Non-pigmented ciliary epithelial cell (primary cell): ENCODE measurements at places on chromosomes 13 and 19.

DNA sequence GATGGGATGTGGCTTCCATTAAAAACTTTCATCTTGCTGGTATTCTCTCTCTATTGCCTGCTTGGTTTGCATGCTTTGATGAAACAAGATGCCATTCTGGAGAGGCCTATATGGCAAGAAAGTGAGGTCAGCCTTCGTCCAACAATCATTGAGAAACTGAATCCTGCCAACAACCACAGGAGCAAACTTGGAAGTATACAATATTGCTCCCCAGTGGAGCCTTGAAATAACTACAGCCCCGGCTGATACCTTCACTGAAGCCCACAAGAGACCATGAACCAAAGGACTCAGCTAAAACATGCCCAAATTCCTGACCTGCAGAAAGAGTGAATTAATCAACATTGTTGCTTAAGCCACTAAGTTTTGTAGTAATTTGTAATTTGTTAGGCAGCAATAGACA, 82.5 kb upstream of the FGF14 start:
- DNase-seq = no peak

DNA sequence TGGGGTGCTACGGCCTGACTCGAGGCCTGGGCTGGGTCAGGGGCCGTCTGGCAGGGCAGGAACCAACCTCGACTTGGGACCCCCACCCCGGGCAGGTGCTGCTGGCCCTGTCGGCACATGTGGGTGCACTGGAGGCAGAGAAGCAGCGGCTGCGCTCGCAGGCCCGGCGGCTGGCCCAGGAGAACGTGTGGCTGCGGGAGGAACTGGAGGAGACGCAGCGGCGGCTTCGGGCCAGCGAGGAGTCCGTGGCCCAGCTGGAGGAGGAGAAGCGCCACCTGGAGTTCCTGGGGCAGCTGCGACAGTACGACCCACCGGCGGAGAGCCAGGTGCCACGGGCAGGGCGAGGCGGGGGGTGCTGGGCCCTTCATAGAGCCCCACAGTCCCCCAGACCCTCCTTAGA, 5.9 kb downstream of the KLC3 start:
- no peak for DNase-seq

GRCh38 chr13:93730780-93731179, 504.2 kb downstream of the GPC6 start:
- no peak for DNase-seq

DNA sequence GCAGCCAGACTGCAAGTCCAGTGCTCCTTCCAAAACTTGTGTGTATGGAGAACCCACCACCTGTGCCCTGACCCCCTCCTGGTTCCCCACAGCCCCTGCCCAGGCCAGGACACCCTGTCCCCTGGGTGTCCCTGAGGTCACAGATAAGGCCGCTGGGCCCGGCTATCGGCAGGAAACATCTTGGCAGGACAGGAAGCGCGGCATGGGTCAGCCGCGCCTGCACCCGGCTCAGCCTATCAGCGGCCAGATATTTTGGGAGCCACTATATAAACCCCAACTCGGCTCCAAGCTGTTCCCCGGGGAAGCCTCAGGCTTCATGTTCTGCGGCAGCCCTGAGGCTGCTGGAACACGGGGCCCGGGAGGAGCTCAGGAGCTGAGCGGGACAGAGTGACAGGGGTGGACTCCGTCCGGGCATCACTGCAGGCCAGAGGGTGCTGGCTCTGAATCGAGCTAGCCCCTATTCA, 60.8 kb downstream of the AP1M1 start:
- DNase-seq = no peak

DNA sequence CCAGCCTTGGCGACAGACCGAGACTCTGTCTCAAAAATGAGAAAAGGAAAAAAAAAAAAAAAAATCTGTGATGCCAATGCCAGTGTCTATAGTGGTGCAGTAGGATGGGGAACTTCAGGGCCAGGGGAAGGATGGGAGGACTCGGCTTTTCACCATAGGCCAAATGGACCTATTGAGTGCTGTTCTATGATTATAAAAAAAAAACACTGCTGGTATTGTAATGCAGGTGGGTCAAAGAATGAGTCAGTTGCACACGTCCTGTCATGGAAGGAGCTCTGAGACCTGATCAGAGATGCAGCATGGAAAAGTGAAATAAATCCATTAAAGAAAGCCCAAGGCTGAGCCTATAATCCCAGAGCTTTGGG, 7.0 kb downstream of the DNAJB1 start:
- DNase-seq = no peak

DNA sequence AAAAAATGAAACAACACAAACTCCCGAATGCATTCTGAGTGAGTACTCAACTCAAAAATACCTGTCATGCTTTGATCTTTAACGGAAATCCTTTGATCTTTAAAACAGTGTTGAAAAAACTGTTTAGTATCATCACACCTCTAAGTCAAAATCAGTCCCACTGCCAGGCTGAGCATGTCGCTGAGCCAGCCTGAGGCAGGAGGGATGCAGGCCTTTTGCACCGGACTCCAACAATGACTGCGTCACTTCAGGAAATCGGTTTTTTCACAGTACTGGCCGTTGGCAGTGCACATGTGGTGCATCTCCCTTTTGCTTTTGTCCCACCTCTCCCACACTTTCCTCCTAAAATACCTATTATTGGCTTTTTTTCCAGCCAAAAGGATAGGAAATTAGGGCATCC, 78.2 kb downstream of the SHISA2 start:
- DNase-seq = no peak

DNA sequence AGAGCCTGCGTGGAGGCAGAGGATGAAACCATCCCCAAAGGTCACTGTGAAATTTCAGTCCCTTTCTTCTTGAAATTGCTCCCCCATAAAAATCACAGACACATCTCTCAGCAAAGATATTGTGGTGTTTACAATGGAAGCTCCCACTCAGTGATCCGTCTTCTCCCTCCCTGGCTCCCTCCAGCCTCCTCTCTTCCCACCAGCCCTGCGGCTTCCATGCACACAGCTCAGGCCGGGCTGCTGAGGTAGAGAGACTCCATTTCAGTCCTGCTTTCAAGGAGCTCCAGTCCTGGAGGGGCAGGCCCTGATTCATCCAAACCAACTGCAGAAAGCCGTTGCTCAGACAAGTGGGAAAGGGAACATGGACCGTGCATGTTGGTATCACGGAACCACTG, 24.0 kb upstream of the MIER2 start:
- no peak for DNase-seq

- DNase-seq = no peak
Measured at GRCh38 chr13:77555246-77555645, 19.7 kb downstream of the SCEL start.

- no peak for DNase-seq
Measured at GRCh38 chr19:35151273-35152065, 3.1 kb upstream of the FXYD5 start.

- DNase-seq = no peak
Measured at GRCh38 chr19:4304538-4305256, at the start of gene FSD1. FSD1 (plus strand) TSS chr19:4304598; CDS start chr19:4304747, 149 bp downstream.

DNA sequence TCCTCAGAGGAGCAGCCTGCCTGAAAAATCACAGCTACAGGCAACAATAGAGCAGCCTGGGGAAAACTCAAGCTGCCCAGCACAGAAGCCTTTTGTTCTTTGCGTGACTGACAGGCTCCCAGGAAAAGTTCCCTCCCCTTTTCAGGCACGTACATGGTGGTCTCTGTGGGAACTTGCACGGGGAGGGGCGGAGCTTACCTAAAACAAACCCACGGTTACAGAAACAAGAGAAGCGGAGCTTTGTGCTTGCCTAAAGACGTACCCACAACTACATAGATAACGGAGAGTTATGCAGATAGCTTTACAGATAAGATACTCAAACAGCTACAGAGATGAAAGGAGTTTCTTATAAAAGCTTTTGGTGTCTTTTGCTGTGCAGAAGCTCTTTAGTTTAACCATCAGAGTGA, 11.4 kb downstream of the ETFB start:
- no peak for DNase-seq

DNA sequence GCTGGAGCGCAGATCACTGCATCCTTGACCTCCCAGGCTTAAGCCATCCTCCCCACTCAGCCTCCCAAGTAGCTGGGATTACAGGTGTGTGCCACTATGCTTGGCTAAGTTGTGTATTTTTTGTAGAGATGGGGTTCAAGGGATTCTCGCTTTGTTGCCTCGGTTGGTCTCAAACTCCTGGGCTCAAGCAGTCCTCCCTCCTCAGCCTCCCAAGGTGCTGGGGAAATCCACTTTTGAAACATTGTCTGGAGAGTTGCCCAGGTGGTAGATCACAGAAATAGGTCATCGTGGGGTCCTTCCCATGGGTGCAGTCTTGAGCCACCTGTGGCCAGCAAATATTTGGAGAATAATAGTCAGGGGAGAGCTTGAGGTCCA, 5.2 kb downstream of the LDLR start:
- no peak for DNase-seq

DNA sequence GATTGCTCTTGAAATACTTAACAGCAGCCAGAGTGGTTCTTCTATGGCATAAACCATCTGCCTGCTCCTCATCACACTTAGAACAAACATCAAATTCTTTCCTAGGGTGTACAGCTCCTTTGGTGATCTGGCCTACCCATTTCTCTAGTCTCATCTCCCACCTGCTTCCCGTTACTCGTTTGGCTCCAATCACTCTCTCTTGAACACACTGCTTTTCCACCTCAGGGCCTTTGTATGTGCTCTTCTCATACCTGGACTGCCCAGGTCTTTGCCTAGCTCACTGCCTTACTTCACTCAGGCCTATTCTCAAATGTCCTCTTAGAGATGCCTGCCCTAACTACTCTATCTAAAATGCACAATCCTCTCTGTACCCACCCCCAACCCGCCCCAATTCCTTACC, 100.5 kb downstream of the KCNRG start:
- no peak for DNase-seq

- no peak for DNase-seq
Measured at GRCh38 chr13:75797239-75797638, 161.1 kb downstream of the LMO7 start.

DNA sequence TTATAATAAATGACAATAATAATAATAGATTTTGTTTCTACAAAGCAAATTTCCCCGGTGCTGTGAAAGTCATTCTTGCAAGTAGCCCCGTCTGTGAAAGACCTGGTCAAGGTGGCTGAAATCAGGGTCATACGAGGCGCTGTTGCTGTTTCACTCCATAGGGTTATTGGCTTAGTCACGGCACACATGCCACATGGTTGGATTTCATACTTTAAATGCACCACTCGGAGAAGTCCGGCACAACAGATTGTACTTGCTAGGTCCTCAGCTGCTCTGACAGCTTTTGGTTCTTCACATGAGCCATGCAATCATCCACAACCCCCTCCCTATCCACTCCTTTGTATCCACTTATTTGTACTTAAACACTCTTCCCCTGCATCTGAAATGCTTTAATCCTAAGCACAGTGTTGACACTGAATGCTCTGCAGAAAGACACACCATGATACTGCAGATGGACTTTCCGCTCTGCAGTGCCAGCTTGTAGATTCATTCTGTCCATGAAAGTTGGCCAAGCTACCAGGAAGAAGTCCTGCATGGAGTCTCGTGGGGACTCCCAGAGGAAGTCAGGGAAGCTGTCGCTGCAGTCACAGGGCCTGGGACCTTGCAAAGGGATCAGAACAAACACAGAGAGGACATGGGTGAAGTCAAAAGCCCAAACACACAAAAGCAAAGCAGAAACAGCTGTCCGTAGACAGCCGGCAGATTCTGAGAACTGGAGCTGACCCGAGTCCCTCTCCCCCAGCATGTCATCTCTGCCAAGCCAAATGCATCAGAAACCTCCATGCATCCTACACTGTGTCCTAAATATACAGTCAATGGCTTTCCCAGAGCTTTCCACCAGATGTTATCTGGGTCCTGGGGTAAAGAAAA, 124.6 kb downstream of the COL4A2 start:
- no peak for DNase-seq

- DNase-seq = peak; percentile 19
Measured at GRCh38 chr13:37775871-37776270, 93.7 kb downstream of the TRPC4 start.

DNA sequence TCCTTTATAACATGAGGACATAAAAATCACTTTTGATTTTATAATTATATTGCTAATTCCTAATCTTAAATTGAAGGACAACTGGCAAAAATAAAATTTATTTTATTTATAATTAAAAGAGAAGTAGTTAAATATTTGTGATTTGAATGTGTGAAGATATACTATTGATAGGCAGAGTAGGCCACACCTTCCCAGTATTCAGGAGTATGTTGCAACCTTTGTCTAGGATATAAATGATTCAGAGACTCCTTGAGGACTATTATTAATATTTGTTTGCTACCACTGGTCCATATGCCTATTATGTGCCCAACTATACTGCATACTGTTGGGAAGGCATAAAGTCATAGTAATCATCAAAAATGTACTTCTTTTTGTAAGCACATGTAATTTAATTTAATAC, 94.2 kb downstream of the CDADC1 start:
- no peak for DNase-seq
